HEK293T (cell line): ENCODE measurements at places on chromosomes 5 and 9.

GRCh38 chr5:97163360-97163764, 19.7 kb downstream of the RIOK2 start:
- no peak for DNase-seq

GRCh38 chr9:19208653-19209052, 21.8 kb upstream of the DENND4C start:
- DNase-seq: no peak

GRCh38 chr5:146962801-146963355, 84.3 kb upstream of the PPP2R2B start:
- DNase-seq: no peak

DNA sequence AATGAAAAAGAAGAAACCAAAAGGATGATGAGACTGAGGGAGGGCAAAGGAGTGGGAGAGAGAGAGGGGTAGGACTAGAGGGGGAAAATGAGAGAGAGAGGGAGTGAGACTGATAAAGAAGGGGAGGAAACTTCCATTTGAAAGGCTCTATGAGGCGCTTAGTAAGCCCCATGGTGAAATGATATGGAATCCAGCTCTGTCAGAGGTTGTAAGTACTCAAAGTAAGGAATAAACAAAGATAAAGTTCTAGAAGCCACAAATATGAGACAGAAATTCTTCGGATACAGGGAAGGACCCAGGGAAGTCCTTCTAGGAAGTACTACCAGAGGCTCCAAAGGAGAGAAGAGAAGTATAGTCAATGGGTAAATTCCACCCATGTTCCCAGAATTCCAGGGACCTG, 21.7 kb upstream of the VLDLR start:
- DNase-seq: no peak

DNA sequence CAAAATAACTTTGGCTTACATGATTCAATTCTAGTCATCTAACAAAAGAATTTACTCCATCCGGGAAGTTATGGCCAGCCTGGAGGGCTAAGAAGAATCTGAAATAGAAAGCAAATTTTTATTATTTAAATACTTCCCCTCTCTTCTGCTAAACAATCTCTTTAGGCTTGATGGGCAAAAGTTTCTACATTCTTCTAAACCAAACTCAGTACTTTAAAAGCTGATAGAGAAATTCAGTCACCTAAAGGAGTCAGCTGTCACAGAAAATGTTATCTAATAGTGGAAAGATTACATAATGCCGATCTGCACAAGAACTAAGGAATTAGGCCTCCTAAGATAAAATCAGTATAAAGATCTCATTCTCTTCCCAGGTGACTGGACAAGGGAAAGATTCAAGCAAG, 32.4 kb downstream of the GNAQ start:
- no peak for DNase-seq

DNA sequence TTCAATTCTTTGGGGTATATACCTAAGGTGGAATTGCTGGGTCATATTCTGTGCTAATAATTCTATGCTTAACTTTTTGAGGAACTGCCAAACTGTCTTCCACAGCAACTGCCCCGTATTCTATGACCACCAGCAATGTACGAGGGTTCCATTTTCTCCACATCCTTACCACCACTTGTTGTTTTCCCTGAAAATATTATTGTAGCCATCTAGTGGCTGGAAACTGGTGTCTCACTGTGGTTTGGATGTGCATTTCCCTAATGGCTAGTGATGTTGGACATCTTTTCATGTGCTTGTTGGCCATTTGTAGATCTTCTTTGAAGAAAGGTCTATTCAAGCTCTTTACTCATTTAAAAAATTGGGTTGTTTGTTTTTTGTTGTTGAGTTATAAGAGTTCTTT, 30.7 kb downstream of the MSX2 start:
- no peak for DNase-seq

GRCh38 chr5:36363744-36364143, 62.0 kb upstream of the RANBP3L start:
- DNase-seq: no peak

DNA sequence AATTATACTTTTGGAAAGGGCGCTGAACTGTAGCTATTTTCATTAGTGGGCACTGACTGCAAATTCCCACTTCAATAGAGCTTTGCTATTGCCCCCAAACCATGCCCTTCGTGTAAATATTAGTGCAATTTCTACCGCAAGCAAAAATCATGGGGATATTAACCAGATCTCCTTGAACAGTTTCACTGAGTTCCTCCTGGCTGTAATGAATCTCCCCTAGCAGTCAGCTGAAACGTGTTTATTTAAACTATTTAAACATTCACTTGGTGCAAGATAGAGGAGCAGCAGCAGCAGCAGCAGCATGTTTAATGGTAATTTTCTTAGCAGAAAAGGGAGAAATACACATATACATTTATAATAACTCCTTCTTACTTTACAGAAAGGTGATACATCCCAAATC, 54.4 kb downstream of the ARRDC3 start:
- DNase-seq: no peak

DNA sequence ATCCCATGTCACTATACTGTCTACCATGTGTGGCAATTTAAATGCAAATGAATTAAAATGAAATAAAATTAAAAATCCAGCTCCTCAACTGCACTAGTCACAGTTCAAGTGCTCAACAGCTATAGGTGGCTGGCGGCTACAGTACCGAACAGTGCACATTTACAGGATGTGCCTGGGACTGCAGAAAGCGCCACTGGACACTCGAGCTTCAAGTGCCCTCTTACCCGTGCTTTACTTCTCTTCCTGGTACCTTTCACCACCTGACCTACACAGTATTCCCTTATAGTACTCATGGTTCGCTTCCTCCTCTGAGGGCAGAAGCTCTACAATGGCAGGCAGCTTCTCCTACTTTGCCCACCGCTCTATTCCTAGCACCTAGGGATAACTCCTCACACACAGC, 166.6 kb downstream of the FANCC start:
- DNase-seq: no peak

- no peak for DNase-seq
Measured at GRCh38 chr5:52731274-52732027, 56.3 kb upstream of the ITGA1 start.

DNA sequence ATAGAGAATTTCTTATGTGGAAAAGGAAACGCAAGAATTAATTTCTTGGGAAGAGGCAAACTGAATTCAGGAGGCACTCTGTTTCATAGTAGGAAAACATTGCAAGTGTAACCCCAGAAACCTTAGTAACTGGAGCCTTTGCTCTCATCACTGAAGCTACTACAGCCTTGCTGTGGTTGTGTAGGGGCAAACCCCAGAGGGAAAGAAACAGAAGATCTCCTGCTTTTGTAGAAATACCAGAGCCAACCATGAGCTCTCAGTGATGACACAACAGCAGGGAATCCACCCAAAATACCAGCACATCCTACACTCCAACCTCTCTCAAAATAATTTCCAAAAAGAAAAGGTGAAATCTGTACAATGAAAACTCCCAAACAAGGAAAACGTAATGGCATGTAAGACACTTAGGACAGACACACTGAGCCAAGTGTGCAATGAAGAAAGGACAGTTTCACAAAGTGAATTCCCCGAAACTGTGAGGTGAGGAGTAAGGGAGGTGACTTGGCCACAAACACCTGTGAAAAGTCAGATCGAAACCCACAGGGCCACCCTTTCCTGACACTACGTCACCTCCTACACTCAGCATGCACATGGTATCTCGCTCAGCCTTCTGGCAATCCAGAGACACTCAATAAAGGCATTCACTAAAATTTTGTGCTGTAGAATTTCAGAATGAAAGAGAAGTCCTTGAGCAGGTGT, 8.5 kb upstream of the ACSL6 start:
- DNase-seq: no peak

DNA sequence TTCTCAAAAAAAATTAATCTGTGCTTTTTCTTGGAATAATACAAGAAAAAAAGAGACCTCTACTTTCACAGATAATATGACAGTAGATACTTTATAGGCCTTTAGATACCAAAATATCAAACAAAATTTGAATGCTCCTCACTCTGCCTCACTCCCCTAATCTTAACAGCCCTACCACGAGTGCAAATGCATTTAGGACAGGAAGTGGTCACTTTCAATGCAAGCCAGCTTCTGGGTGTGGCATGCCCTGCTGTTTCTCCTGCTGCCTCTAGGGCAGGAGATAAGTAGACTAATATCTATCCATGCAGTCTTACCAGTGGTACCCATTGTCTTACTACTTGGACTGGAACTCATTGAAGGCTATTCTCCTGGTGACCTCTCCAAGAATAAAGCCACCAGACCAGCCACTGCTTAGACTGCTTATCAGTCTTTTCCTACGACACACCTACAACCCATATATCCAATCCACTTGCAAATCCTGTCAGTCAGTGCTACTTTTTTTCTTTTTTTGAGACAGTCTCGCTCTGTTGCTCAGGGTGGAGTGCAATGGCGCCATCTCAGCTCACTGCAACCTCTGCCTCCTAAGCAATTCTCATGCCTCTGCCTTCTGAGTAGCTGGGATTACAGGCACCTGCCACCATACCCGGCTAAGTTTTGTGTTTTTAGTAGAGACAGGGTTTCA, 23.0 kb downstream of the FRRS1L start:
- DNase-seq: peak; percentile 68

GRCh38 chr5:144089401-144090021, 80.9 kb downstream of the YIPF5 start:
- DNase-seq: no peak

DNA sequence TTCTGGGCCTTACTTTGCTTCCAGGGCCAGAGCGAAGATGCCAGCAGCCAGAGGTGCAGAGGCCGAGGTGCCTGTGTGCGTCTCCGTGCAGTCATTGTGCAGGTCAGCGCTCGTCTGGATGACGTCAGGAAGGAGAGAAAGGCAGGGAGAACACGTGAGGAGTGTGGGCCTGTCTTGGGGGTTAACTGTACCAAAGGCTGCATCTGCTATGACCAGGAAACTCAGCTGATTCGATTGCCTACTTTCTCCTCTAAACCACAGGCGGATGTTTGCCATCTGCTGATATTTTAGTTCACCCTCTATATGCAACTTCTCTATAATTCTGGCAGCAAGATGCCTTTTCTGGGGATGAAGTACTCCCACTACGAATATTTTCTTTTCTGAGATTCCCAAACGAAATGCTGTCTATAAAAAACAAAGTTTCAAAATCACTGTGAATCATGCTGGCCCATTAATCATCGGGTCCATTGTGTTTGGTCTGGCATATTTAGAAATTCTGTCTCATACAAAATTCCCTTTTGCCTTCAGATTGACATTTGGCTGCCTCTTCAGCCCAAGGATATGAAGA, 24.8 kb downstream of the PCSK1 start:
- no peak for DNase-seq
